ENCODE measurements at places on chromosomes 4 and X.

DNA sequence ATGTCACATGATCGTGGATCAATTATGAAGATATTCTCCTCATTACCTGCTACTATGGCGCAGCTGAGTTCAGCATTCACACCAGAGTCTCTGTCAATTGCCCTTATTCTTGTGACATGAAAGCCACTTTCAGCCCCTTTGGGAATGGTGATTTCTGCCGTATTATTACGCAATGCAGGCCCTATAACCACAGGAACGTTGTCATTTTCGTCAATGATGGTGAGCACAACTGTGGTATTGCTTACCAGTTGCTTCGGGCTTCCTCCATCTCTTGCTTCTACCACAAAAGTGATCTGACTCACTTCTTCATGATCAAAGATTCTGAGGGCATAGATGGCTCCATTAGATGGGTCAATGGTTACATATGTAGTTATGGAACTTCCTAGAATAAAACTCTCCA is 2.1 kb downstream of the PCDH18 start:
- DNase-seq: no peak

GRCh38 chr4:90950385-90950841 is 823.2 kb downstream of the CCSER1 start:
- DNase-seq: no peak

DNA sequence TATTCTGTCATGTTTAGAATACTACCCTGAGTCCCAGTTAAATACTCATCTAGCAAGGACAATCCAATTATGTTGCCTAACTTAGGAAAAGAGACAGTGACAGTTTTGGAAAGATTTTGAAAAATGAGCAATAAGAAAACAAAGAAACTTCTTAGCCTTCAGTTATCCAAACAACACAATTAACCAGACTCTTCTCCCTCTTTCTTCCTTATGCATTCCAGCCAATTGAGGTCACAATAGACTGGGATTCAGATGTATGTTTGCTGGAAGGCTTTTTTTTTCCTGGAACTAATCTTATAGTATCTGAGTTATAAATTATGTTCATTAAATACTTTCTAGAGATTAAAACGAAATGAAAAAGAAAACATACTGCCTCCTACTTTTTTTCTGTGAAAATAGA is 109.6 kb downstream of the GUCY2F start:
- no peak for DNase-seq

DNA sequence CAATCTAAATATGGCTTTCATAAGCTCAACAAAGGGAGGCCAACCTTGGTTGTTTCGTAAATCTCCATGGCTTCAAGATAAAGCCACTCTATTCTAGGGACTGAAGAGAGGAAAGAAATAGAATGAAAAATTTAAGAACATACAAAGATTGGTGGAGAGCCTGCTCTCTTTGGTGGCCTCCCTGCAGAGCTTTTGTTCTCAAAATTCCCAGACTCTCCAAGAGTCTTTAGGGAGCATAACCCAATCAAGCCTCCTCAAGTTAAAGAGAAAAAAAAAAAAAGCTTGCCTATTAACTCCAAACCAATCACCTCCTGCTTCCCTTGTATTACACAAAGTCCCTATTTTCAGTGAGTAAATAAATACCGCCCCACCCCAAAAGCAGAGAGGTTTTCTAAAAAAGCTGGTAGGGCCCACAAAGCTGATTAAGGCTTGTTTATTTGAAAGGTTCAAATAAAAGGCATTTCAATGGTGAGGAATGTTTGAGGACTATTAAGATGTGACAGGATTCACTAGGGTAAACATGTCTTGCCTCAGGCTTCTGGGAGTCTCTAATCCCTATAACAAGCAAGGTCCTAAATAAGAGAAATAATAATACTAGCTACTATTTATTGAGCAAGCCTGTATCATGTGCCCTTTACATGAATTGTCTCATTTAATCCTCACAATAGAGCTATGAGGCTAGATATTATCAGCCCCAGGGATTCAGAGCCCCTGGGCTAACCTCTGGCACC is 71.6 kb downstream of the GPC3 start:
- no peak for DNase-seq

- DNase-seq: no peak
Measured at GRCh38 chrX:149510386-149510785, 5.3 kb upstream of the IDS start.

DNA sequence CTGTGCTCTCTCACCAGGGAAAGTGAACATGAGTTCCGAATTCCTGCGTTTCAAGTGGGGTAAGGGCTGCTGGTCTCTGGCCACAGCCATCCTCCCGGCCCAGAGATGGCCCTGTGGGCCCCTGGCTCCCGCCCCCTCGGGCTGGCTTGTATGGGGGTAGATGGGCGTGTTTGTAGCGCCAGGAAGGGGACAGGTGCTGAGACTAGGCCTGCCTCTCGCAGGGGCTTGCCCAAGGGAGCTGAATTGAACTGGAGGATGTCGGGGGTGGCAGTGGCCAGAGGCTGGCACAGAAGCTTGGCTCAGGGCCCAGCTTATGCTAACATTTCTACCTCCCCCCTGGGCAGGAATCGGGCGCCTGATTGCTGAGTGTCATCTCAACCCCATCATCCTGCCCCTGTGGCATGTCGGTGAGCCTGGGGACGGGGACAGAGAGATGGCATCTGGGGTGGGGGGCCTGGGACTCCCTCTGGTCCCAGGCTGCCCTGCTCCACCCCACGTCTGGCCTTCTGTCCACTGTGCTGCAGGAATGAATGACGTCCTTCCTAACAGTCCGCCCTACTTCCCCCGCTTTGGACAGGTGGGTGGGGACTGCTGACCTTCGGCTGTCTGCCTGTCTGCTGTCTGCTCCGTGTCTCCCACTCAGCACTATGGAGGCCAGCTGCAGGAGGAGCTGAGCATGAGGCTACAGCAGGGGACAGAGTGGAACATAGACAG is 8.5 kb downstream of the TAFAZZIN start:
- DNase-seq: no peak

GRCh38 chr4:3263876-3264193 is 14.9 kb downstream of the MSANTD1 start:
- DNase-seq: no peak

DNA sequence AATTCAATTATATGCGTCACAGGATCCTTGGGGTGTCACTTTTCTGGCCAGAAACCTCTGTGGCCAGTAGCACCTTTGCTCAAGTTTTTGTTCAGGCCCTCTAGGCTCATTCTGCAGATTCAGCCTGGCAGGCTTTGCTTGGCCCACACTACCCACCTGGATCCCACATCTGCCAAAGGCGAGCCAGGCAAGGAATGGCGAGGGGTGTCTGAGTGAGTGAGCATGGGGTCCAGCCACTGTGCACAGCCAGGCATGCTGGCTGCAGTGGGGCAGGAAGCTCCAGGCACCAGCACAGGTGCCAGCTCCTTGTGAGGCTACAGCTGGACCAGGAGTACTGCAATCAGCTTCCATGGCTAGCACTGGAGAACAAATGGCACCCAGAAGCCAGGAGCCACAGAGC is 914.9 kb downstream of the FSTL5 start:
- no peak for DNase-seq

- DNase-seq: no peak
Measured at GRCh38 chr4:13176741-13177142, 307.4 kb downstream of the RAB28 start.

Measured in left hindlimb (tissue), 1 donor.